Stimulated activated CD4-positive, alpha-beta T cell treated with anti-CD3 and anti-CD28 coated beads, Interleukin-12 subunit alpha, Interleukin-12 subunit beta, amount 100 ng/mL, for 4 hours (primary cell): ENCODE measurements at places on chromosomes 7 and 10.

DNA sequence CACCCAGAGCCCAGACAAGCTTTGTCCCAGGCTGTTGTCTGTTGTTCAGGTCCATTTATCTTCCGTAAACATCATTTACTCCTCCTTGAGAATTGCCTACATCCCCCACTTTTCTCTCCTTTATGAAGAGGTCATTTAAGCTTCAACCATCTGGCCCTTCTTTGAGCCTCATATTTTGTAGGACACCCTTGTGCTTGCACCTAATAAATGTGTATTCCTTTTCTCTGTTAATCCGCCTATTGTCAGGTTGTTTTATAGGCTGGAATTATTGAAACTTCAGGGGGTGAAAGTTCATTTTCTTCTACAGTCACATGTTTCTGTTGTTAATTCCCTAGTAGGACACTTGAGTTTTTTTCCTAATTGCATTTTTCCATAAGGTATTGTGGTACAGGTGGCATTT lies 19.6 kb upstream of the CTTNBP2 start:
- DNase-seq, result no peak

DNA sequence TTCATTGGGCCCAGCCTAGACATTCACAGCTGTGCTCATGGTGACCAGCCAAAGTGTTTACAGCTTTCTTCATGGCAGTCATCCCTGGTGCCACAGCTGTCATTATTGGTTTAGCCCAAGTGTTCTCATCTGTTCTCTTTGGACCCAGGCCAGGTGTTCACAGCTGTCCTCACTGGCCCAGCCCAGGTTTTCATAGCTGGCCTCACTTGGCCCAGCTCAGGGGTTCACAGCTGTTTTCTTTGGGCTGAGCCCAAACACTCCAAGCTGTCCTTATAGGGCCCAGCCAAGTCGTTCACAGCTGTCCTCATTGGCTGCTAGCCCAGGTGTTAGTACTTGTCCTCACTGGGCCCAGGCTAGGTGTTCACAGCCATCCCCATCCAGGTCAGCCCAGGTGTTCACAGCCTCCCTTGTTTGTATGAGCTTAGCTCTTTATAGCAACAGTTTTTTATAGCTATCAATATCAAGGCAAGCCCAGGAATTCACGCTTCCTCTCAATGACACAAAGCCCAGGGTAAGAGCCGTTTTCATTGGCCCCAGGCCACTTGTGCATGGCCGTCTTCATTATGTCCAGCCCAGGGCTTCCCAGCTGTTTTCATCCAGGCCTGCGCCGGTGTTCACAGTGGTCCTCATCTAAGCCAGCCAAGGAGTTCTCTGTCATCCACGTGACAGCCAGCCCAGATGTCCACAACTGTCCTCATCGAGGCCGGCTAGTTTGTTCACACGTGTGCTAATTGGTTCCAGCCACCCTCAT lies 11.6 kb downstream of the FRG2B start:
- DNase-seq, result no peak

DNA sequence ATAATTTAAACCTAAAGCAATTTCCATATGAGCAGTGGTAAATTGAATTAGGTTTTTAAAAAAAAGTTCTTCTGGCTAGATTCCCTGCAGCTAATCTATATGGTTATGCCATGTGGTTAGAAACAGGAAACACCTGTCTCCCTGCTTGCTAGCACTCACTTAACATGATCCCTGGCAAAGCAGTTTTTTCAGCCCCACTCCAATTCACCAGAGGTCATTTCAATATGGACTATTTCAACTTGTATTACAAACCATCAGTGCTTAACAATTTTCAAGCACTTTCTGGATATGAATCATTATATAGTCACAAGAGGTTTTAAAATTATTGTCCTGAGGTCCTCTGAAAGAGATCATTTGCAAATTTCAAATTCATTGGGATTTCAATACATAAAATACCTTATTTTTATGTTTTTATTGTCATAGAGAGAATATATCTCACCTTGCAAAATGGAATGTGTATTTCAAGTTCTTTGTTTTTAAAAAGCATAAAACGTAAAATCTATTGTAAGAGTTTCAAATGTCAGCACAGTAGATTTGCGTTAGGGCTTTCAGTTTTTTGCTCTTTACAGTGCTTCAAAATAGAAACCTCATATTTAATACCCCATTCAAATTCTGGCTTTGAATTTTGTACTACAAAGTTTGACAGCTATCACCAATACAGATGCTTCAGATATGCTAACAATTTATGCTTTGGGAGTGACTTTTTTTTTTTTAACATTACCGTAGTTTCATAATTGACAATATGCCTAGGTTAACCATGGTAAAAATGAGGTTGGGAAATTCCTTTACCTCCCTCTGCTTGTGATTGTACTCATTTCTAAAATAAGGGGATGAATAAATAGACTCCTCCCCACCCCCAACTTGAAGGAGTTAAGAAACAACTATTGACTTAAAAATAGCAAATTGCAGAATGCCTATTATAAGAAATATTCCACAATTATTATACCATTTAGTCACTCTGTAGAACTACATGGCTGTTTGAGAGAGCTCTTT lies 117.5 kb upstream of the HGF start:
- DNase-seq, result no peak

GRCh38 chr10:29611781-29612381 lies 22.9 kb downstream of the SVIL start:
- DNase-seq, result no peak

- DNase-seq, result no peak
Measured at GRCh38 chr10:113620511-113620910, 43.3 kb downstream of the NRAP start.

DNA sequence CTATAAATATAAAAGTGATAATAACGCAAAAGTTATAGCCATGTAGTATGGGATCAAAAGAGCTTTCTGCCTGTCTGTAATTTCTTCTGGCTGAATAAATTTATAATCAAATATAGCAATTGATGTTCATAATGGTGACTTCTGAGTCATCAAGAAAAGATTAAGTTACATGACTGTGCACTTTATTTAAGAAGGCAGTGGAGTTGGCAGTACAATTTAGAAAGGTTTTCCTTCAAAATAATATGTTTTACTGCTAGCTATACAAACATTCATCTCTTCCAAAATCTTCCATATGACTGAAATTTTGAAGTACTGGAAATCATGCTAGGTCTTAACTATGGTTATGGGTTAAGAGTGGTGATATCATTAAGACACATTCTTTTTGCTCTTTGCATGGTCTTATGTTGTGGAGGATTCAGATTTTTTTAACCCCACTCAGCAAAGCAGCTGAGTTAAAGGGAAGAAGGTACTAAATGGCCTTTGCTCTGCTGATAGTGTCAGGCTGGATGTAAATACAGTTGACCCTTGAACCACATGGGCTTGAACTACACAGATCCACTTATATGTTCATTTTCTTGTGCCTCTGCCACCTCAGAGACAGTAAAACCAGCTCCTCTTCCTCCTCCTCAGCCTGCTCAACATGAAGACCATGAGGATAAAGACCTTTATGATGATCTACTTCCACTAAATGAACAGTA lies 323.6 kb downstream of the BBS9 start:
- DNase-seq, result no peak

- no peak for DNase-seq
Measured at GRCh38 chr10:11409357-11409756, 202.1 kb downstream of the USP6NL start.

- DNase-seq, result no peak
Measured at GRCh38 chr10:29214551-29214950, 74.3 kb upstream of the LYZL1 start.

DNA sequence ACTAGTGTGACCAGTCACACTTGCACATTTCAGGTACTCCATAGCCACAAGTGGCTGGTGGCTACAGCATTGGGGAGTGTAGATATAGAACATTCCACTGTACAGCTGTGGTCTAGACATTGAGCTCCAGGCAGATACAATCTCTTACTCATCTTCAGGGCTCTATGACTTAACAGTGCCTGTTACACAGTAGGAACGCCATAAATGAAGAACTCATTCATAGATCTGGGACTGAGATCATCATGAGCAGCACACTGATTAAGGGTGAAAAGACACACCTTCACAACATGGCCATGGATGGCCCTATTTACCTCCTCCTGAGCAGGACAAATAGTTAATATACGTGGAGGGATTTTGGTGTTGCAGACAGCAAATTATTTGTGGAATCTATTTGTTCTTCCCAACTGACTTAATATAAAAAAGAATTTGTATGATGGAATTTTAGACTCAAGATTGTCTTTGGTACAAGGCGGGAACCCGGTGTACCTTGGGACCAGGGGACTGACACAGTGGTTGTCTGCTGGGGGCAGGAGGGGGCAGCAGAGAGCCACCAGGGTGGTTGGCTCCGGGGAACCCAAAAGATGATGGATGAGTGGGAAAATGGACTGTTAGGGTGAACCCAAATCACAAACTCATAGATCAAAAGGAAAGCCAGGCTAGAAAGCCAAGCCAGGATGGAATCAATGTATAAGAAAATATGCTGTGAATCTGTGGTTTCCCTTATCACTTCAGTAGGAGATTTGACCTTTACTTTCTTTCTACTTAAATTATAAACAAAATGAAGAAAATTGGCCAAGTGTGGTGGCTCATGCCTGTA lies 24.3 kb upstream of the CPA2 start:
- DNase-seq, result peak; percentile 70

DNA sequence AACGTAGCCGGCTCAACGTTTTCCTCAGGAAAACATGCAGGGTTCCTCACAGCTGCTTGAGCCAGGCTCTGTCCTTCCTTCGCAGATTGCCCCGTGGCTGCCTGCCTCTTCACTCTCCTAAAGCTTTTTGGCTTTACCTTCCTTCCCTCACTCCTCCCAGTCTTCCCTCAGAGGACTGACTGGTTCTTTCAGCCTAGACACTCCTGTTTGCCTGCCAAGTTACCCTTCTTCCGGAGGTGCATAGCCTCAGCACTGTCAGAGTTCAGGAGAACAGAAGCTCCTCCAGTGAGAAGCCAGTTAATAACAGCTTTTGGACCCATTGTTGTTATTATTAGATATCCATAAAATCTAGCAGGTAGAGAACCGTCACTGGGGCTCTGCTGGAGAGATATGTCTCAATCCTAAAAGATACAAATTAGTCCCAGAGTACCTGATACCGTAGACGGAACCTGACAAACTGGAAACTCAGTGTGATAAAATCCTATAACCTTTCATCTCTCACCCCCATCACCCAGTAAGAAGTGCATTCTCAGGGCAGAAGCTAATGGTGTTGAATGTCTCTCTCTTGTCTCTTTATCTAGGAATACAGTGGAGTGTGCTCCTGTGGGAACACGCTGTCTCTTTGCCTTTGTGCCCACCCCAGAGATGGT lies 79.6 kb downstream of the SND1 start:
- DNase-seq, result no peak

- no peak for DNase-seq
Measured at GRCh38 chr7:70034999-70035398, 436.7 kb downstream of the AUTS2 start.

DNA sequence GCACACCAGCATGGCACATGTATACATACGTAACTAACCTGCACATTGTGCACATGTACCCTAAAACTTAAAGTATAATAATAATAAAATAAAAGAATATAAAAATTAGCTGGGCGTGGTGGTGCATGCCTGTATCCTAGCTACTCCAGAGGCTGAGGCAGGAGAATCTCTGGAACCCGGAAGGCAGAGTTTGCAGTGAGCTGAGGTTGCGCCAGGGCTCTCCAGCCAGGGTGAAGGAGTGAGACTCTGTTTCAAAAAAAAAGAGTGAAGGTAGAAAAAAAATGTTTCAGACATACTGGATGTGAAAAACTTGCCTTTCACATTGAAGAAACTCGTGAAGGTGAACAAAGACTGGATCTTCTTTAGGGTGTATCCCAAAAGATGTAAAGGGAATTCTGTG lies 26.7 kb downstream of the TSPAN14 start:
- DNase-seq, result no peak

DNA sequence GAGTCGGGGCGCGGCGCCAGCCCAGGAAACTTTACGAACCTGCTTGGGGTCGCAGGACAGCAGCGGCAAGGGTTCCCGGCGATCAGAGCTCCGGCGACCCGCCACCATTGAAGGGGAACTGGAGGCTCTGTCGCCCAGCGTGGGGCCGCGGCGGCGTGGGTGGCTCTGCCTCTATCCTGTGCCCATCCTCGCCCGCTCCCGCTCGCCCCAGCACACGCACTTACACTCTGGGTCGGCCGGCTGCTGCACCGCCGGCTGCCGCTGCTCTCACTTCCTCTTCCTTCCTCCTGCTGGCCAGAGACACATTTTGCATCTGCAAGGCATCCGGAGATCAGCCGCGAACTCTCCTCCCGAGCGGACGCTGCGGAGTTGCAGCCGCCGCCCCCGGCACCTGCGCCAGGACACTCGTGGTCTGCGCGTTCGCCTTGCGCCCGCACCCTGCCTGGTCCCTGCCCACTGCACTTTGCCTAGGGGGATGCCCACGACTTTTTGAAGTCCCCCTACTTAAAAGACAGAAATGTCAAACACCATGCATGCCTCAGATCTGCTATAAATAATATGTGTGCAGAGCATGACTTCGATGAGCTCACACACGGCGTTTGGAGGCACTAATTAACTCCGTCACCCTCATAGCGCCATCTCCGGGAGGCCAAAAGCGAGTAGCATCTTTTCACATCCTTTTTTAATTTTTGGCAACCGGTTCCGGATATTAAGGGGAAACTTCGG lies at the start of gene ELMO1:
ELMO1 (minus strand) TSS at position 229 of the 726 bp plus-strand sequence. CDS start 106,174 bp downstream, outside the sequence.
- peak; percentile 61 for DNase-seq

- DNase-seq, result no peak
Measured at GRCh38 chr10:16612115-16612980, 90.7 kb upstream of the C1QL3 start.

DNA sequence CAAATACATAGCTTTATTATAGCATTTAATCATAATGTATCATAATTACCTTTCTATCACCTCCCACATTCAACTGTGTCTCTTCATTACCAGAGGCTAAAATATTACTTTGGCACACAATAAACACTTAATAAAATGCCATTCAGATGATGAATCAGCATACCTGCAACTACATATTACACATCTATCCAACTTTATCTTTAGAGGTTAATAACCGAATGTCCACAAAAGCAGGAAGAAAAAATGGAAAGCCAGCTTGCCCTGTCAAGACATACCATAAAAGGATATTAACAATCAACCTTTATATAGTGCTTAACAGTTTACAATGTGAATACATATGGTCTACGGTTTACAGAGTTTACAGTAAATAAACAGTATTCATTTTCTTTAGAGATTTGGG lies 12.7 kb downstream of the CACUL1 start:
- no peak for DNase-seq

DNA sequence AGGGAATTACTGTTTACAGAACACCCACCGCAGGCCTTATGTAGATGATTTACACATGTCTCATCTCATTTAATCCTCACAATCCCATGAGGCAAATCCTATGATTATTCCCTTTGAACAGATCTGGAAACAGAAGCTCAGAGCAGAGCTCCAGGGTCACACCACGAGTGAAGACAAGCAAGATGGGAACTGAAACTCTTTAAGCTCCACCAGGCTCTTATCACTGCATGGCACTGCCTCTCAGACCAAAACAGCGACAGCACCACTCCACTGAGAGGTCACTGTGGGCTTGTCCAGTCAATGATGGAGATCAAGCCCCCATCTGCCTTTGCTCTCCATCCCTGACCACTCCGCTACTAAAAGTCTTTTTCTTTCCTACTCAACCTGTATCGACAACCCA lies 5.9 kb downstream of the GRID1 start:
- DNase-seq, result no peak

- no peak for DNase-seq
Measured at GRCh38 chr10:93081834-93082233, 8.1 kb downstream of the CYP26A1 start.

- no peak for DNase-seq
Measured at GRCh38 chr7:158976468-158976848, 120.1 kb downstream of the DYNC2I1 start.
